ENCODE measurements at places on chromosomes 1 and 21. TPM values are rescaled to one million over a fixed set of nuclear protein-coding genes. Genes with fewer than 3 reads are reported as not detected.

SMAP2 gene
- total RNA-seq = 77.3 TPM

DNA sequence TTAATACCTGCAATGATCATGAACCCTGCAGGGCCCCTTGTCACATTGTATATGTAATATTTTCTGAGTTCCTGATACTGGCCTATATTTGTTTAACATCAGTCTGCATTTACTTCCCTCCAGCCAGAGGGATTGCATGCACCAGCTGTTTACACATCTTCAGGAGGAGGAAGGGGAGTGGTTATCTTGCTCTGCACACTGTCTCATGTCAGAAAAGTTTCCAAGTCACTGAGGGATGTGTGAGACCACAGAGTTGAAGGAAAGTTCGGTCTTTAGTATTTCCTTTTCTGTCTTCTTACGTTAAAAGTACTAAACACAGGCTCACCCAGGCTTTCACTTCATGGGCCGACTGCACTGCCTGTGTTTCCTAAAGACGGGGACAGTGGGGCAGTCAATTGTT, 574.1 kb downstream of the LMO4 start:
- no peak overlapping the region for H3K4me3 ChIP-seq
- DNase-seq = peak; percentile 62
- no peak overlapping the region for H3K27ac ChIP-seq
- H3K27me3 ChIP-seq = no peaks in the 10 kb centered on the region
- H3K4me1 ChIP-seq = peaks cover 11% of the 10 kb centered on the region

SCYL3 gene
- total RNA-seq = 9.5 TPM

OR2AK2 gene
- not detected for total RNA-seq

- no peaks in the 10 kb centered on the region for H3K27me3 ChIP-seq
- H3K36me3 ChIP-seq = no peaks in the 10 kb centered on the region
- DNase-seq = peak; percentile 12
- no peak overlapping the region for H3K27ac ChIP-seq
- no peak overlapping the region for H3K4me3 ChIP-seq
Observed at GRCh38 chr1:95370691-95371562, 136.9 kb downstream of the RWDD3 start.

ATAD3B gene
- total RNA-seq = 30.7 TPM

WNT9A gene
- 8.5 TPM for total RNA-seq

- no peak overlapping the region for H3K4me3 ChIP-seq
- no peak overlapping the region for H3K27ac ChIP-seq
- H3K4me1 ChIP-seq = no peaks in the 10 kb centered on the region
- DNase-seq = no peak
- H3K36me3 ChIP-seq = no peaks in the 10 kb centered on the region
- no peaks in the 10 kb centered on the region for H3K27me3 ChIP-seq
Observed at GRCh38 chr1:43074244-43074643, 97.8 kb downstream of the EBNA1BP2 start.

DNA sequence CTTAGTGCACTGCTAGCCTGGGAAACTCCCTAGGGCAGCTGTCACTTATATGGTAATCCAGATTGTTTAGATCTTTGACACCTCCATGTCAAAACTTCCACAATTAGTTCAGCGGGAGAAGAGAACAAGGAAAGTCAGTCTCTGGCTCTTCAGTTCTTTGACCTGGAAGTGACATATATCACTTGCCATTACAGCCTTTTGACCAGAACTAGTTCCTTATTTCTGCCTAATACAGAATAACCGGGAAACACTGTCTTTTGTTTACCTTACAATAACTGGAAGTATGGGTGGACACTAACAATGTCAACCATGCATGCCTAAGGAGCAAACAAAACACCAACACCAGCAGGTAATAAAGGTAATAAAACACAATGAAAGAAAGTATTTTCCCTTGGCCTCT, 68.3 kb downstream of the C4BPA start:
- peak overlapping the region; percentile 59 for H3K27ac ChIP-seq
- H3K4me3 ChIP-seq = no peak overlapping the region
- DNase-seq = no peak
- H3K36me3 ChIP-seq = no peaks in the 10 kb centered on the region
- no peaks in the 10 kb centered on the region for H3K27me3 ChIP-seq
- no peaks in the 10 kb centered on the region for H3K4me1 ChIP-seq

HSD3B1 gene
- not detected for total RNA-seq

SLC25A24 gene
- 39.9 TPM for total RNA-seq

- no peak overlapping the region for H3K4me3 ChIP-seq
- no peaks in the 10 kb centered on the region for H3K27me3 ChIP-seq
- H3K36me3 ChIP-seq = peaks cover 33% of the 10 kb centered on the region
- peak overlapping the region; percentile 5 for H3K27ac ChIP-seq
- no peaks in the 10 kb centered on the region for H3K4me1 ChIP-seq
- DNase-seq = no peak
Observed at GRCh38 chr21:45536301-45537081, 5.7 kb downstream of the SLC19A1 start.

GRCh38 chr1:112388436-112388835, 7.6 kb upstream of the CTTNBP2NL start:
- H3K36me3 ChIP-seq = no peaks in the 10 kb centered on the region
- no peak overlapping the region for H3K27ac ChIP-seq
- peaks cover 9% of the 10 kb centered on the region for H3K4me1 ChIP-seq
- H3K27me3 ChIP-seq = no peaks in the 10 kb centered on the region
- H3K4me3 ChIP-seq = no peak overlapping the region
- DNase-seq = no peak

GRCh38 chr1:101295209-101295608, 58.4 kb downstream of the S1PR1 start:
- H3K27ac ChIP-seq = no peak overlapping the region
- no peaks in the 10 kb centered on the region for H3K4me1 ChIP-seq
- no peak for DNase-seq
- no peaks in the 10 kb centered on the region for H3K27me3 ChIP-seq
- H3K4me3 ChIP-seq = no peak overlapping the region

- H3K4me1 ChIP-seq = peaks cover 53% of the 10 kb centered on the region
- H3K36me3 ChIP-seq = no peaks in the 10 kb centered on the region
- H3K4me3 ChIP-seq = peak overlapping the region; percentile 50
- H3K27me3 ChIP-seq = peaks cover 97% of the 10 kb centered on the region
- DNase-seq = no peak
- no peak overlapping the region for H3K27ac ChIP-seq
Observed at GRCh38 chr21:33071770-33072306, 1.9 kb downstream of the OLIG1 start.

KIRREL1 gene
- total RNA-seq = 56.7 TPM

GRCh38 chr1:115337276-115337632, 795 bp downstream of the NGF start:
- DNase-seq = no peak
- H3K4me3 ChIP-seq = peak overlapping the region; percentile 34
- peaks cover 16% of the 10 kb centered on the region for H3K27me3 ChIP-seq
- H3K4me1 ChIP-seq = peaks cover 18% of the 10 kb centered on the region
- no peak overlapping the region for H3K27ac ChIP-seq

DNA sequence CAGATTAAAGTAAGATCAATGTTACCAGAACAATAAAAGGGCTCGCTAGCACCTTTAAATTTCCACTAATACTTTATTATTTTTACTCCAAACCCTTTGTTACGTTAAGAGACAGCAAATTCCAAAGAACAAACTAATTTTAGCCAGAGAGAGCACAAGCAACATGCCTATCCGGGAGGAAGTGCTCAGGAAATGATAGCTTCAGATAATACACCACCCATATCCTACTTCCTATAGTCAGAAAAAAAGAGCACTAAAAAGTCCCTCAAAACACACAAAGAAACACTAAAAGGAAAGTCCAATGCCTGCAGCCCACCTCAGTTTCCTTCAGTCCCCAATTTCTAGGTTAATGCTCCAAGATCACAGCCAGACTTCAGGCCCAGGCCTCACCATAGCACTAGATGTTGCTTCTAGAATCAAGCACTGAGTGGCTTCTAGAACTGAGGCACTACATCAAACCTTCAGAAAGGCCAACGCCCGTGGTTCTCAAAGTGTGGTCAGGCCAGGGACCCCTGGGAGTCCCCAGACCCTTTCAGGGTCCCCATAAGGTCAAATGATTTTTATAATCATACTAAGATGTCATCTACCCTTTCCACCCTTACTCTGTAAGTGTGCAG, 142.6 kb downstream of the PSMG1 start:
- H3K27me3 ChIP-seq = no peaks in the 10 kb centered on the region
- no peaks in the 10 kb centered on the region for H3K36me3 ChIP-seq
- H3K4me1 ChIP-seq = peaks cover 14% of the 10 kb centered on the region
- no peak for DNase-seq

MROH9 gene
- total RNA-seq = 0.39 TPM

EPHB2 gene
- 11.3 TPM for total RNA-seq

DNA sequence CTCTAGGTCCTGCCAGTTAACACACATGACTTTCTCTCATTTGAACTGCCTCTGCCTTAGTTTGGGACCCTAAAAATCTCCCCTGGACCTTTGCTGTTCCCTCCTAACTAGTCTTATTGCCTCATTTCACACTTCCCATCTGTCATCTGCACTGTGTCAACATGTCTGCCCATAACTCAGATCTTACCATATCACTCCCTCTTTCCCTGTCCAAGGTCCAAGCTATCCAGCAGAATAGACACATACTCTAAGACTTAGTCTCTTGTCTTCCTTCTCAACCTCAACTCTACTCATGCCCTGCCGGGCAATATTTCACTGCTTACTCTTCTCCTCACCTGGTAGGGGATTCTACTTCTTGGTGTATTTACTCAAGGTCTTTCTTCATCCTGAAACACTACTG, 79.5 kb upstream of the DAB1 start:
- H3K4me1 ChIP-seq = no peaks in the 10 kb centered on the region
- no peak overlapping the region for H3K27ac ChIP-seq
- no peak overlapping the region for H3K4me3 ChIP-seq

BACH1 gene
- total RNA-seq = 117 TPM

DNA sequence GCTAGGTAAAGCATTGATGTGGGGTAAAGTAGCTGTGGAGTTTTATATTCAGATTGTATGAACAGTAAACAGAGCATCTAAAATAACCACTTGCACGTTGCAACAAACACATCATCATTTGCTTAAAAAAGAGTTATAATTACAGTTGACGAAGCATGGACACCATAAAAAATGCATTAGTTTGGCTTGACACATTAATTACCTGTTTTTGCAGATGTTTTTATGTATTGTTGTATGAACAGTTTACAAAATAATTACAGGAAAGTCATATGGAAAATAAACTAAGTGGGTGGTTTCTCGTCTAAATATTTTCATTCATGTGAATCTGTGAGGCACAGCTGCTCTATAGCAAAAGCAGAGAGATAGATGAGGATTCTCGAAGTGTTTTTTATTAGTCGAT, 108.3 kb downstream of the RPS6KC1 start:
- no peak for DNase-seq
- no peak overlapping the region for H3K4me3 ChIP-seq
- no peaks in the 10 kb centered on the region for H3K36me3 ChIP-seq
- H3K4me1 ChIP-seq = no peaks in the 10 kb centered on the region
- H3K27me3 ChIP-seq = no peaks in the 10 kb centered on the region
- no peak overlapping the region for H3K27ac ChIP-seq

GRCh38 chr1:189275796-189276195, 1201.9 kb downstream of the BRINP3 start:
- DNase-seq = peak; percentile 30
- H3K4me1 ChIP-seq = no peaks in the 10 kb centered on the region
- no peak overlapping the region for H3K4me3 ChIP-seq
- no peaks in the 10 kb centered on the region for H3K36me3 ChIP-seq
- H3K27me3 ChIP-seq = no peaks in the 10 kb centered on the region

DNA sequence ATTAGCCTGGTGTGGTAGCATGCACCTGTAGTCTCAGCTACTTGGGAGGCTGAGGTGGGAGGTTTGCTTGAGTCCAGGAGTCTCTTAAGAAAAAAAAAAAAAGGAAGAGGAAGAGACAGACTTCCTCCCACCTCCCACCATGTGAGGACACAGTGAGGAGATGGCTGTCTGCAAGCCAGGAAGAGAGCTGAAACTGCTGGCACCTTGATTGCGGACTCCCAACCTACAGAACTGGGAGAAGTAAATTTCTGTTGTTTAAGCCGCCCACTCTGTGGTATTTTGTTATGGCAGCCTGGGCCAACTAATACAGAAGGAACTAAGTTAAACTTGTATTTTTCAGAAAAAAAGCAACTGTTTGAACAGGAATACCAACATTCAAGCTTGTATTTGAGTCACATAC, 21.7 kb downstream of the DOP1B start:
- no peak for DNase-seq
- no peak overlapping the region for H3K27ac ChIP-seq
- H3K4me3 ChIP-seq = no peak overlapping the region
- no peaks in the 10 kb centered on the region for H3K27me3 ChIP-seq
- H3K4me1 ChIP-seq = no peaks in the 10 kb centered on the region

GRCh38 chr1:75708910-75709309, 15.6 kb upstream of the ACADM start:
- no peaks in the 10 kb centered on the region for H3K36me3 ChIP-seq
- no peaks in the 10 kb centered on the region for H3K4me1 ChIP-seq
- no peaks in the 10 kb centered on the region for H3K27me3 ChIP-seq
- no peak overlapping the region for H3K4me3 ChIP-seq
- no peak for DNase-seq

GRCh38 chr1:188463919-188464318, 1635.2 kb downstream of the PLA2G4A start:
- no peak for DNase-seq
- H3K4me1 ChIP-seq = no peaks in the 10 kb centered on the region
- no peaks in the 10 kb centered on the region for H3K27me3 ChIP-seq
- H3K4me3 ChIP-seq = no peak overlapping the region
- H3K27ac ChIP-seq = no peak overlapping the region

DNA sequence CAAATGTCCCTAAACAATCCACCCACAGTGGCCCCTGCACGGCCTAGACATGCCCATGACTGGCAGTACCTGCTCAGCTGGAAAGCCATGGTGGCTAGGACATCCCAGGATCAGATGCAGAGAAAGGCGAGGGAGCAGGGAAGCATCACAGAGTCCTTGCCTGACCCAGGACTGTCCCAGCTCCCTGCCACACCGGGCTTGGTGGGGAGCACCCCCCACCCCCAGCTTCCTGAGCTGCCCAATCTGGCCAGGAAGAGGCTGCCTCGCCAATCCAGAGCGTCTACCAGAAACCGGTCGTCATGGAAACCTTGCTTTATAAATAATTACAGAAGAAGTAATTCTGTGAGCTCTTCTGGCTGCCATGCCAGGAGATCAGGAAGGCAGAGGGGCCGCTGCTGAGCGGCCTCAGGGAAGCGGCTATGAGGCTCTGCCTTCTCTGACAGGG, 34.8 kb downstream of the ACOT7 start:
- peak overlapping the region; percentile 81 for H3K27ac ChIP-seq
- peaks cover 37% of the 10 kb centered on the region for H3K4me1 ChIP-seq
- no peak overlapping the region for H3K4me3 ChIP-seq
- no peaks in the 10 kb centered on the region for H3K27me3 ChIP-seq
- H3K36me3 ChIP-seq = no peaks in the 10 kb centered on the region

DNA sequence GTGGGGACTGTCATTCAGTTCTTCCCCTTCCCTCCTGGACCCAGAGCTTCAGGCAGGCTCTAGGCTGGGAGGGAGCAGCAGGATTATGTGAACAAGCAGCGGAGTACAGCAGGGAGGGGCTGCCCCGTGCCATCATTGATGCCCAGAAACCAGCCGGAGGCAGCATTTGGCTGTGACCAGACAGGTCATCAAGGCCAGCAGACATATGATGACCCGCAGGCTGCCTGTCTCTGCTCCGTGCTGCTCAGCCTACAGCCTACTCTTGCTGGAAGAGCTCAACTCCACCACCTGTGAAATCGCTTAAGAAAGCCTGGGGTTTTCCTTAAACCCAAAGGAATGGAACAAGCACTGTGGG, 4.9 kb downstream of the KLHL21 start:
- H3K36me3 ChIP-seq = no peaks in the 10 kb centered on the region
- no peaks in the 10 kb centered on the region for H3K27me3 ChIP-seq
- no peak overlapping the region for H3K4me3 ChIP-seq

OPRD1 gene
- not detected for total RNA-seq

LDLRAD1 gene
- total RNA-seq = 6.5 TPM

NGF gene
- total RNA-seq = 1.0 TPM

TPTE gene
- total RNA-seq = not detected

All from left lung (tissue), 14 donors.